Posterior vena cava (tissue), 2 donors: ENCODE measurements at places on chromosomes 3 and 15. TPM values are rescaled to one million over a fixed set of nuclear protein-coding genes. Genes with fewer than 3 reads are reported as not detected.

DNA sequence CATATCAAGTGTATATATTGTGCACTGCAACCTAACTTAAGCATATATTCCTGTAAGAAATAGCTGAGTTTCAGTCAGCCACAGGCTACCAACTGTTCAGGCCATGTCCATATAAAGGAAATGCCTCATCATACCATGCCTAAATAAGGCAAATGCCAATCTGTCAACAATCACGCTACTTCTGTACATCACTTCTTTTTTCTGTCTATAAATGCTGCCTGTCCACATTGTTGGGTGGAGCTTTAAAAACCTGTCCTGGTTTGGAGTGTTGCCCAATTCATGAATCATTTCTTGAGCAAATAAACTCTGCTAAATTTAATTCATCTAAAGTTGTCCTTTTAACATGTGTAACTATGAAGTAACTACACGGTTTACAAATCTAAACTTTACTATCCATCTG lies 1091.9 kb downstream of the NSUN3 start:
- DNase-seq, result no peak

GRCh38 chr15:78739996-78740903 lies 71.0 kb downstream of the ADAMTS7 start:
- DNase-seq, result peak; percentile 78

DNA sequence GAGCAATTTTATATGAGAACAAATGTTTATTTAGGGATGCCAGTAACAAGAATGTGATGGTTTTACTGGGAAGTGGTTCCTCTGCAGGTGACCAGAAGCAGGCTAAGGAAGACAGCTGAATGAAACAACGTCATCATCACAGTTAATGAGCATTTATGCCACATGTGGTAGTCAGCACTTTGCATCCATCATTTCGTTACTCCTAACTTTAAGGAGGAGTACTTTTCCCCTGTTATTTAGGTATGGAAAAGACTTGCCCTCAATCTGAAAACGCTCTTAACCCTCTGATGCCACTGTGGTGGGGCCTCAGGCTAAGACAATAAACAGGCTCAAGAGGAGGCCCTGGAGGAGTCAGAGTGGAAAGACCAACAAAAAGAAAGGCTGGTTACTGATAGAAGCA lies 31.2 kb downstream of the INTS14 start:
- no peak for DNase-seq

GRCh38 chr3:5707794-5708193 lies 520.3 kb downstream of the EDEM1 start:
- no peak for DNase-seq

GRCh38 chr3:67531181-67532101 lies 123.0 kb downstream of the SUCLG2 start:
- DNase-seq, result no peak

GRCh38 chr15:74782259-74783071 lies 585 bp downstream of the CSK start:
- DNase-seq, result peak; percentile 89

- no peak for DNase-seq
Observed at GRCh38 chr15:76802411-76802810, 102.7 kb downstream of the SCAPER start.

GRCh38 chr3:33061782-33062181 lies 35.2 kb downstream of the GLB1 start:
- no peak for DNase-seq

DNA sequence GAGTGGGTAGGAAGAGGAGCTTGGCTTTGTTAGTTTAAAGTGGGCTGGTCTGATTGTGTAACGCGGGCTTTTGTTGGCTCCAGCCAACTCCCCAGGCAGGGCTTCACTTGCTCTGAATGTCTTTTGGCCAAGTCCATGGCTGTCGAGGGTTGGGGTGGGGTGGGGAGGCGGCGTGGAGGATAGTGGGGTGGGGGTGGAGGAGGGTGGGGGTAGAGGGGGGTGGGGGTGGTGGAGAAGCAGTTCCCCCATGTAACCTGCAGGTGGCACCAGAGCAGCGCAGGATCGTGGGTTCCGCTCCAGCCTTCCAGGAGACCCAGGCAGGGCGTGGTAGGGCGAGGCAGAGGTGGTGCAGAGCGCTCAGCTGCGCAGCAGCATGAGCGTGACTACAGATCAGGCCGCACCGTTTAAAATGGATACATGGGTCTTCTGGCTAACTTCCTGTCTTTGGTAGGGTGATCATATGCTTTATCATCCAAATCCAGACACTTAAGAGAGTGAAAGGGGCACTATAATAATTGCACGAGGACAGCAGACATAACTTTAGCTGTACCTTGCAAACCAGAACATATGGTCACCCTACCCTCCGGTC lies 28.3 kb downstream of the GOLGA6A start:
- peak; percentile 94 for DNase-seq

DNA sequence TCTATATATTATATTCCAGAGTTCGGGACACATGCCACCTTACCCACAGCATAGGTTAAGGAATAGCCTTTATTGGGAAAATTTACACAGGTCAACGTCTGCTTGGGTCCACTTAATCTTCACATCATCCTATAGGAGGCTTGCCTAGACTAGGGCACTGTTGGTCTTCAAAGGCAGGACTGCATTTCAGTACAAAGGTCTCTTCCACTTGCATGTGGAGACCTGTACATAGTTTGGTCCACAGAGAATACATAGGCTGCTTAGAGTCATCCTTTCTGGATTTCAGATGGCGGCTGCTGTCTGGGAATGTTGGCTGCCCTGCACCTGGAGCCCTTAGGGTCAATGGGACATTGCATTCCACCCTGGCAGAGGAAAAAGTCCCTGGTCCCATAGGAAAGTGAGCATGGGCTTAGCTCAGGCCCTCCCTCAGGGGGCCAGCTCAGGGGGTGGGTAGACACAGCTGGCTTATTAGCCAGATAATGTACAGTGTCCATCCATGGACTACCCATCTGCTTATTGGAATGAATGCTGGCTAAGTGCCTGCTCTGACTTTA lies 75.3 kb upstream of the TGFBR2 start:
- no peak for DNase-seq

GRCh38 chr3:128040660-128041059 lies 11.6 kb upstream of the SEC61A1 start:
- no peak for DNase-seq

GRCh38 chr3:64681015-64681414 lies 6.8 kb downstream of the ADAMTS9 start:
- DNase-seq, result no peak

GRCh38 chr3:158152186-158152585 lies 42.3 kb downstream of the RSRC1 start:
- DNase-seq, result no peak

GRCh38 chr3:101268141-101268540 lies 52.2 kb downstream of the IMPG2 start:
- DNase-seq, result no peak

DNA sequence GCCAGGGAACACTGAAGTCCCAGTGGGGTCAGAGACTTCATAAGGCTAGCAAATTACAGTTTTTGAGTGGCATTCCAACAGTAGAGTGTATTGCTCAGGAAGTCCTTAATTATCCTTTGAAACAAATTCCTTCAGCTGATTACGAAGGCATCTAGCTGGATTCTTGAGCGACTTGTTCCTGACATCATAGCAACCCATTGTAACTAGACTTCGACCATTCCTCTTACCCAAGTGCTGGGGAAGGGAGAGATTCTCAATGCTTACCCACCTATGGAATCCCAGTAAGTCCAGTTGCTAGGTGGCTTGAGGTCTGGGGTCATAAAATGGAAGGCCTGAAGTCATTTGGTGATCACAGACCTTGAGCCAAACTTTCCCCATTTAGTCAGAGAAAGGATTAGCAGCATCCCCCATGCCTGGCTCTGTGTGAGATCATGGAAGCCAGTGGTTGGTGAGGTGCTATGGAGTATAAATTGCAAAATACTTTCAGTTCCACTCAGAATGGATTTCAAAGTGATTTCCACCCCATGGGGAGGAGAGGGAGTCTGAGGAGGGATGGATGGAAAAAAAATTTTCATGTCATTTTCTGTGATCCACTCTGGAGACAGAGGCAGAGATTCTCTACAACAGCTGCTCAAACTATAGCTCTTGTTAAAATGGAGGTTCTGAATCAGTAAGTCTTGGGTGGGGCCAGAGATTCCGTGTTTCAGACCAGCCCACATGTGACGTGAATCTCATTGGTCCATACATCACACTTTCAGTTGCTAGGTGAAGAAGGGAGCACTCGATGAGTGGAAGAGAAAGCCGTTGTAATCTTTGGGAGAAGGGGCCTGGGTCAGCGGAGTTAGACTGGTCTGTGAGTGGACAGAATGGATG lies 45.7 kb downstream of the CD86 start:
- no peak for DNase-seq

DNA sequence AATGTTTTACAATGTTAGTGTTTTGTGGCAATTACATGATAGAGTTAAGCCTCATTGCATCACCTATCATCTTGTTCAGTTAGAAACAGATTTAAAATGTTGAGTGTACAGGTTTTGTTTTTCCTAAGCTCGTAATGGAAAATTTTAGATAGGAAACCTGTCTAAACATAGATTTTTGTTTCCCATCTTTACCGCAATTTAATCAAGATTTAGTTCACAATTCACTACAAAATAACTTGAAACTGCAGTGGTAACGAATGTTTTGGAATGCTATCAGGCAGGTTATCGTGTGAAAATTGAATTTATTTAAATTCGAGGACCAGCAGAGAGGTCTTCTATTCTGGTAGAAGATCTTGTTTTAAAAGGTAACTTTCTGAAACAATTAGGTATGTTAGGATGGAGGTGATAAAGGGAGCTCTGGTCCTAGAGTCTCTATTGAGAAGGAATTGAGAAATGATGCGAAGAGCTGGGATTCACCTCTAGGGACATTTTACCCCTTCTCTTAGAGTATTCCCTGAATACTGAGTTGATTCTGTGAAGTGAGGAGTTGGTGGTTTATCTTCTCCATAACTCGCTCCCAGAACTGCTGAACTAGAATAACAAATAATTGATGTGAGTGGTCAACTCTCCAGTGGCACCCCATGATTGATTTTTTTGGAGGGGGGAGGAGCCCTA lies 1.4 kb downstream of the DOCK3 start:
- DNase-seq, result no peak

GRCh38 chr3:105040026-105040622 lies 326.6 kb upstream of the ALCAM start:
- no peak for DNase-seq

GRCh38 chr3:27483117-27484014 lies 818 bp downstream of the SLC4A7 start:
- DNase-seq, result peak; percentile 86

DNA sequence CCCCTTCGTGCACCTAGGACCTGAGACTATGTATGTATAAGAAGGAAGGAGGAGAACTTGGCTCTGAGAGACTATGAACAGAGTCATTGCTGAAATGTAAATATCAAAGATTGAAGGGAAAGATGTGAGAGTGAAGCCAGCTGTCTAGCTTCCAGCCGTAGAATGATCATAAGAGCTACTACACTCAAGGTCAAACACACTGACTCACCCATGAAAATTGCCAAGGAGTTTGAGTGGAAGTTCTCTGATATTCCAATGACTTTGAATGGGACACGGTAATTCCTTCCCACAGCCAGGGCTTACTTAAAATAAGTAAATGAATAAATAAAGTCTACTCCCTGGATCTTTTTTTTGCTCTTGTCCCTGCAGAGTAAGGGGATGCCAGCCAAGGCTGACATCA lies 398.9 kb upstream of the TPRG1 start:
- DNase-seq, result no peak

DNA sequence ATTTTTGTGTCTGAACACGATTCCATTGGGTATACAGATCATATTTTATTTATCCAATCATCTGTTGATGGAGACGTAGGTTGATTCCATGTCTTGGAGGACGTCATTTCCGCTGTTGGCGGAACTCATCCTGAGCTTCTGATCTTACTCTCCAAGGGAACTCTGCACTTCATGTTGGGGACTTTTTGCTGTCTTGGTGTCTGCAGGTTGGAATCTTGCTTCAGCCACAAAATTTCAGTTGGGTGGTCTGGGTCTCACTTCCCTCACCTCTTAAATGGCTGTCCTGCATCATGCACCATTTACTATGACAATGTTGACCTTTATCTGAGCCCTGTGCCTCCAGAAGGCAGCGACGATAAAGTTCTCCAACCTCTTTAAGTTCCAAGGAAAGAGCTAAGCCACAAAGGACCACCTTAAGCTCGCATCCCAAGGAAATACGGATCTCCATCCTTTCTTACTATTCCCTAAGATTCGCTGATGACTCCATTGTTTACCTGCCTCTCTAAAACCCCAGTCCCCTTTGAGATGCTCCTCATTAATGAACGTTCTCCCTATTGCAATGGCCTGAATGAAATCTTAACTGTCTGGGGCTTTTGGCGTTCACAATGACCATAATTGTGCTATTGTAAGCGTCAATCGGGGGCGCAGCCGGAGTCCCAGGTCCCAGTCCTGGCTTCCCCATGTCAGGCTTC lies 23.1 kb upstream of the RNU6-1 start:
- no peak for DNase-seq

- no peak for DNase-seq
Observed at GRCh38 chr15:22936577-22937472, 43.3 kb downstream of the CYFIP1 start.

- DNase-seq, result no peak
Observed at GRCh38 chr15:36831125-36831903, 251.9 kb downstream of the CDIN1 start.

GRCh38 chr15:44537735-44538240 lies 841 bp downstream of the EIF3J start:
- DNase-seq, result no peak

DNA sequence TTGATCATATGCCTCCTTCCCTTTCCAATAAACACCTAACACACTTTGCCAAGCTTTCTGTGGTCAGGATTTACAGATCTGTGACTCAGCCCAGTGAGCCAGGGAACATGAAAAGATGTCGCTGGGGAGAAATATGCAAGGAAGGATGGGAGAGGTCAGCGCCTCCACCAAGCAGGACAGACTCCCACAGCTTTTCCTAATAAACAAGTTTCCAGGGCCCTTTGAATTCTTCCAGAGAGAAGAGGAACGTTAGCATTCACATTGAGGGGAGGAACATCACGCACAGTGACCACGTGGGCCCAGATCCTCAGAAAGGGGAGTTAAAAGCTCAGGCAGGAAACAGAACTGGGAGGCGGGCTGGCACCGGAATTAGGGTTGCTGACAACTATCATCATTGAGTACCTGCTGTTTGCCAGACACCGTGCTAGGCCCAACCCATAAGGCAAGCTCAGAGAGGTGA lies 33.3 kb upstream of the MRPS22 start:
- peak; percentile 71 for DNase-seq

CYP8B1 gene
- total RNA-seq, result 0.14 TPM

DNAJA4 gene
- total RNA-seq, result 56.4 TPM

CHST14 gene
- total RNA-seq, result 15.8 TPM

TRPM1 gene
- not detected for total RNA-seq

CDHR4 gene
- total RNA-seq, result 0.46 TPM

UROC1 gene
- not detected for total RNA-seq
